ENCODE measurements at places on chromosomes 5 and 9.

DNA sequence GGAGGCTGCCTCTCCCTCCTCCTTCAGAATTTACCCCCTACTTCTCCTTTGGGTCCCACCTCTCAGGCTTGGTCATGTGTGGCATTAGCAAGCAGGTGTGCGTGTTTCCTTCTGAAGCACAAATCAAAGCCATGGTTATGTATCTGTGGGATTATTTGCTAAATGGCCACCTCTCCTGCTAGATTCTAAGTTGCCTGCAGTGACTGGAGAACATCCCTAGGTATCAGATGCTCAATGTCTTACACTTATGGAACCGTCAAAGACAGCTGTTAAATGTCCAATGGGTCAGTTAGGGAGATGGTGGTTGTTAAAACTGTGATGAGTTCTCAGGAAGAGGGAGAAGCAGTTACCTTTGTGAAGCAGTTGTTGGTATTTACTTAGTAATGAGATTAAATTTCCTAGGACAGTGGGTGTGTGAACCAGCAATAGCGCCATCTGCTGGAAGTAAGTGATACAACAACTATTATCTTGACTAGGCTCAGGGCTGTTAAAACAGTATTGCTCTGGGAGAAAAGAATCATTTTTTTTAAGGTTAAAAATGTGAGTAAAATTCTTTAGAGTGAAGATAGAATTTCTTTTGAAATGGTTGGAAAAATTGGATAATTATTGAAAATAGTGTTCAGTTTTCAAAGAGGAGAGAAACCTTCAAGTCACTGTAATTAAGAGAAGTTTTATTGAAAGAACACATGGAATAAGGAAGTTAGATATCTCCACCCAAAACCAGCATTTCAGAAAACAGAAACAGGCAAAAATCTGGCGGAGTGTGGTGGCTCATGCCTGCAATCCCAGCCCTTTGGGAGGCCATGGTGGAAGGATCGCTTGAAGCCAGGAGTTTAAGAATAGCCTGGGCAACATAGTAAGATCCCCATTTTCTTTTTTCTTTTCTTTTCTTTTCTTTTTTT, 71.3 kb downstream of the TMC1 start:
- peak; percentile 59 for DNase-seq

DNA sequence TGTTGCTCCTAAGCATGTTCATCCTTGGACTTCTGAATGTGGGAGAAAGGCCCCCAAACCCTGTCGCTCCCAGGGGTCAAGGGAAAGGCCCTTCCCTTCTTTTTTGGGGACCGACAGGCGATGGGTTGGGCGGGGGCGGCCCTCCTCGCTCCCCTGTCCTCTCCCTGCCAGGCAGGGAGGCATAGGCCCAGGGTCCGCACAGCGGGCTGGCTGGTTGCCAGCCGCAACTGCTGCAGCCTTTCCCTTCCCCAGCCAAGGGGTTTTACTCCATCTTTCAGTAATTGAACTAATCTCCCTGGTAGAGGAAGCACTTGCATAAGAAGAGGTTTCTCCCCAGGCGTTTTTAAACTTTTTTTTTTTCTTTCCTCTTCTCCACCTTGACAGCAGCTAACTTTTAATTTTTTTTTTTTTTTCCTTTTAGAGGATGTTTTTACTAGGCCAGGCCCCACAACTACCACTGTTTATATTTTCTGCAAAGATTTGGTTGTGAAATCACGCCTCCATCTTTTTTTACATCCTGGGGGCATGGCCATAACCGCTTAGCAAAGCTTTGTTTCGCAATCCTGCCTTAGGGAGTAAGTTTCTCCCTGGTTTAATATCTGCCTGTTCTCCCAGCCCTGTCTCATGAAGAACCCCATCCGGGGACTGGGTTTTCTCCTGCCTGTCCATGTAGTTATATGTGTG, 216.9 kb upstream of the ZNF608 start:
- no peak for DNase-seq

GRCh38 chr9:34570376-34570775, 19.1 kb downstream of the CNTFR start:
- no peak for DNase-seq

- no peak for DNase-seq
Measured at GRCh38 chr5:96312383-96312782, 120.7 kb downstream of the PCSK1 start.

DNA sequence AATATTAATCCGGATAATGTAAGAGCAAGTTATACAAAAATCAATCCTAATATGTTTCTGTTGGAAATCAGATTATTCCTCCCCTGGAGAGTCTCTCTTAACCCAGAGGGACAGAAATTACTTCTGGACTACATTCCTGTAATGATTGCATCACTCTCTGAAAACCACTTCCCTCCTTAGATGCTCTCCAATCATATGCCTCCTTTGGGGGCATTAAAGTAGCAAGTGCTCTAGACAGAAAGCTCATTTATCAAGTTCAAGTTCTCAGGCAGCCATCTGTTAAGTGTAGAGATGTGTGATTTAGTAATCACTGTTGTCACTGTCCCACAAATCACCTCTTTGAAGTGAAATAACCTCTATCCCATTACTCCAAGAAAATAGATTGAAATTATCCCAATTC, 247.1 kb downstream of the SLCO4C1 start:
- no peak for DNase-seq

- DNase-seq: peak; percentile 59
Measured at GRCh38 chr5:59222687-59223511, 640.0 kb downstream of the RAB3C start.

- no peak for DNase-seq
Measured at GRCh38 chr5:856531-857425, 6.0 kb upstream of the ZDHHC11 start.

DNA sequence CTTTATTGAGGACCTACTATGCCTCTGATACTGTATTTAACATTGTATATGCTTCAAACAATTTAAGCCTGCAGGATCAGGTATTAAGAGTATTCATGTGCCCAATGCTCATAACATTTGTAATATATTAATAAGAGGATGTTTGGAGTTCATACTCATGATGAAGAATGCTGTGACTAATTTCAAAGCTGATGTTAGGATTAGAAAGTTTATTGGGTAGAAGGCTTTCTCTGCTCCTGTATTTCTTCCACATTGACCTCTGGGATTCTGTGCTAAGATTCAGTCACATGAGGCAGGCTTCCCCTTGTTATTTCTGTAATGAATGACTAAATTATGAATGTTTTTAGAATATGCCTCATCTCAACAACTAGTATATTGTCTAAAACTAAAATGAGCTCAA, 456.4 kb downstream of the NFIB start:
- peak; percentile 38 for DNase-seq

DNA sequence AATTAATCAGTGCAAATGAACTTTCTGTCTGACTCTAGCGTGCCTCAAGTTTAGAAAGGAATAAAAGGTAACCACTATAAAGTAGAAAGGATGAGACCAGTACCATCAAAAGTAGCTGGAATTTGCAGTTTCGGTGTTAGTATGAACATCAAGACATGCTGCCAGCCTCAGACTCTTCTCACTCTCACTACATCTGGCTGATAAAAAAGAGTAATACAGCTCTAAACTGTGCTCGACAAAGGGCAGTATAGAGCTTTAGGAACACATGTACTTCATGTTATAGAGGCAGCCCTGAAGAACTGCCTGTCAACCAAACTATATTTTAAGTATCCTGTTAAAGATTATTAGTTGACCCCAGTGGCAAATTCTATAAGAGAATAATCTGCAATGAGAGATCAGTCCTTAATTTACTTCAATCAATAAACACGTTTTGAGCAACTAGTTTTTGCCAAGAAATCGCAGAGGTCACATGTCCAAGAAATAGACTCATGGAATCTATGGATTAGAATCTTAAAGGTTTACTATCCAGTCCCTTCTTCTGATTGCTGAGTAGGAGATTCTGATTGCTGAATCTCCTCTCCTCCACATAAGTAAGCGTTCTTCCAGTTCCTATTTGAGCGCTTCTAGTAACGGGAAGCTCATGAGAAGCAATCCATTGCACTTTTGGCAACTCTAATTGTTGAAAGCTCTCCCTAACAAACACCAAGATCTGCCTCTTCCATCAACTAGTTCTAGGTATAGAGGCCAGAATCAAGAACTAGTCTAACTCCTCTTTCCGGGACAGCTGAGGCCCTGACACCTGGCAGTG, 941 bp downstream of the XPA start:
- peak; percentile 12 for DNase-seq

GRCh38 chr9:108783731-108784495, 71.9 kb downstream of the ACTL7B start:
- peak; percentile 25 for DNase-seq

DNA sequence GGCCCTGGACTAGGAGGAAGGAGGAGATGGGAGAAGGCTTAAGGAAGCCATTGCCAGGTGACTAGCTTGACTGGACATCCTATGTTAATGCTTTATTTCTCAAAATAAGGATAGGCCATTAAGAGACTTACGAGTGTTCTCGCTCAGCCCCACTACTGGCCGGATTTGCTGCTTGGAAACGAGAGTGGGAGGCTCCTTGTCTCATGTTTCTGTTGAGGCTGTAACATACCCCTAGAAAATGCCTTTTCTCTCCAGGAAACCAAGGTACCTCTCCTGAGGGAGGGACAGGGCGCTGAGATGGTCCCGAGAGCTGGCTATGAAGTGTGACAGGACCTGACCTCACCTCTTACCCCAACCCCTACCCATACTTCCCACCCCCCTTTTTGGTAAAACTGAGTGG, 60.0 kb downstream of the RALGPS1 start:
- DNase-seq: no peak

DNA sequence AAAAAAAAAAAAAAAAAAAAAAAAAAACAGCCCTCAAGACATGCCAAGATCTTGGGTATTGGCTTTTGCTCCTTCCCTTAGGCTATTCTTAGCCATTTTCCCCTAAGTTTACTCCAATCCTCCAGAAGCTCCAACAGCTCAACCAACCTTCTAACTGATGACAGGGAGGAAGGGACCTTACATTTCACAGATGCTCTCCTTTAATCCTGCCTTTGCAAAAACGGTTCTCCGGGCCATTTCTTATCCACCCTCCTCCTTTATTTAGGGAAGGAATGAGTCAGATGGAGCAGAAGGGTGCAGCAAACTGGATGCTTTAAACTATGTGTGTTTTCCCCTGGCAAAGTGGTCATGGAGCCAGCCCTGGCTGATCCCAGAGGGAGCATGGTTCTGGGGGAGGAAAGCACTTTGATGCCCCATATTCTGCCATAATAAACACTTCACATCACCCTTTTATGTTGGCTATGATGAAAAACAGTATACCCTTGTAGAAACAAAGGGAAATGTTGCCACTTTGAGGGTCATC, 369.4 kb upstream of the DMAC1 start:
- no peak for DNase-seq

DNA sequence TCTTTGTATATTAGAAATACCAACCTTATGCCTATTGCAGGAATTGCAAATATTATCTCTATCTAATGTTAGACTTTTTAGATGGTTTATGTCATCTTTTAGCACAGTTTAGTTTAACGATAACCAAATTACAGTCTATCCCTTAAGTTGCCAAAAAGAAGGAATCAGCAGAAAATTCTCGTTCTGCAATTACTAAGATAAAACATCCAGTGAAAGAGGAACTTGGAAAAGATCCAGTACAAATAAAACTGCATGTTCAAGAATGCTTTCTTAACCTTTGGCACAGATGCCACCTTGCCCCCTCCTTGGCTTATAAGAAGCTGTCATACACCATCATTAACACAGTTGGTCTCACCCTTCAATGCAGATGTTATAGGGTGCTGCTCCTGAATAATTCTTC, 124.0 kb downstream of the SEMA5A start:
- no peak for DNase-seq

GRCh38 chr5:77379558-77380061, 112.5 kb downstream of the WDR41 start:
- DNase-seq: no peak

DNA sequence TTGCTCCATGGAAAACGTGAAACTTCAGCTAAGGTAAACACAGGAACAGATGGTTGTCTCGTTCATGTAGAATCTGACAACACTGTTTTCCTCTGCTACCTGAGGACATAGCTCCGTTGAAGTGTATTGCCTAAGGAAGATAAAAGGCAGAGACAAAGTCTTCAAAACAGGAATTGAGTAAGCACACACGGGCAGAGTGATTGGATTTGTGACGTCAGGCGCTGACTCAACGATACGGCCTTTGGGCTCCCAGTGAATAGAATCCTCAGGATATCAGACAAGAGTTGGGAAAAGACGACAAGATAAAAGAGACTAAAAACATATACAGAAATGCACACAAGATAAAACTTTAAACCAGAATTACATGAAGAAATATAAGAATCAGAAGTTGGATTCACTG, 787.1 kb upstream of the CTNND2 start:
- no peak for DNase-seq

GRCh38 chr9:89538871-89539270, 41.0 kb upstream of the SEMA4D start:
- DNase-seq: no peak

DNA sequence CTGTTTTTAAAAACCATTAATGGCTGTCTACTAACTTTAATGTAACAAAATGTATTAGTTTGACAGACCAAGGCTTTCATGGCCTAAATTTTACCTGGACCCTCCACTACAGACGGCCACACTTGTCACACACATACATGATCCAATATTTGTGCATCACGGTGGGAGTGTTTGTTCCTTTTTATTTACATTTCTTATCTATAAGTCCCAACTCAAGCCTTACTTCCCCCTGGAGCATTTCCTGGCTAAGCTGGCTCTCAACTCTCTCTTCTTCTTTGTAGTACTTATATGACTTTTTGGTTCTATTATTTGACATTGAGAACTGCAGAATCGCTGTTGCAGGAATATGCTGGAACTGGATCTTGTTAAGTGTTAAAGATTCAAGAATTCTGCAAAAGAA, 534.4 kb downstream of the RAB3C start:
- no peak for DNase-seq

DNA sequence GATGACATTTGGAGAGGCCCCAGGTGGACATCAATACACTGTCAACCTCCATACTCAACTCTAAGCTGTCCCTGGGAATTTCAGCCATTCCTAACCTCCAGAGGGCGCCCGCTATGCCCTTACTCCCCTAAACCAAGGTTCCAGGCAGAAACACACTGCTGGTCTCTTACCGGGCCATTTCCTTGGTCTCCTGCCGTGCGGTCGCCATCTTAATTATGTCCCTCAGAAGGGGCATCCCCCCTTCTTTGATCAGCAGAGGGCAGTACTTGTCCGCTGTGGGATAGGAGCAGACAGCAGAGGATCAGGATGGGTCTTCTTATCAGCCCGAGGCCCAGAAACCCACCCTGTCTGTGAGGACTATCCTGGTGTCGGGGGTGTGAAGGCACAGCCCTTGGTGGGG, 9.3 kb upstream of the ZDHHC12 start:
- DNase-seq: peak; percentile 86

All from fibroblast of skin of back (primary cell).